ENCODE measurements at places on chromosomes 7 and 10. TPM values are rescaled to one million over a fixed set of nuclear protein-coding genes. Genes with fewer than 3 reads are reported as not detected.

Gene MACC1
- 7.1 TPM for total RNA-seq

Gene CTAGE8
- total RNA-seq: 0.79 TPM

Gene MACROH2A2
- total RNA-seq: 15.2 TPM

Gene SHTN1
- total RNA-seq: 14.9 TPM

Gene CCZ1B
- total RNA-seq: 147 TPM

- no peak for DNase-seq
These were observed 25.4 kb downstream of the TRDMT1 start for GRCh38 chr10:17176091-17176490.

DNA sequence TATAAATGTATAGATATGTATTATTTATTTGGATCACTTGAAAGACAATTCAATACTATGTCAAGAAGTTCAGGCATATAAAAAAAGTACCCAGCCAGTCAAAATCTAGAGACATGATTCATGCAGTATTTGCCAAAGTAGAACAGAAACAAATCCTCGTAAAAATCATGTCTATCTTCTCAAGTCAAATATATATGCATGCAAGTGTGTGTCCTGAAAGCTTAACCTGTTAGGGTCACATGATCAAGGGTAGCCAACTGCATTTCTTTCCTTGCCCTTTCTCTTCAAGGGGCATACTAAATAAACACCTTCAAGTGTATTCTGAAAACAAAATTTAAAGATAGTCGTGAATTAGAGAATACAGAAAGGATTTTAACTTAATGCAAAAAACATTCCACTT, 107.0 kb downstream of the HIBADH start:
- DNase-seq: no peak

GRCh38 chr7:34675749-34676374, 17.8 kb downstream of the NPSR1 start:
- DNase-seq: no peak

DNA sequence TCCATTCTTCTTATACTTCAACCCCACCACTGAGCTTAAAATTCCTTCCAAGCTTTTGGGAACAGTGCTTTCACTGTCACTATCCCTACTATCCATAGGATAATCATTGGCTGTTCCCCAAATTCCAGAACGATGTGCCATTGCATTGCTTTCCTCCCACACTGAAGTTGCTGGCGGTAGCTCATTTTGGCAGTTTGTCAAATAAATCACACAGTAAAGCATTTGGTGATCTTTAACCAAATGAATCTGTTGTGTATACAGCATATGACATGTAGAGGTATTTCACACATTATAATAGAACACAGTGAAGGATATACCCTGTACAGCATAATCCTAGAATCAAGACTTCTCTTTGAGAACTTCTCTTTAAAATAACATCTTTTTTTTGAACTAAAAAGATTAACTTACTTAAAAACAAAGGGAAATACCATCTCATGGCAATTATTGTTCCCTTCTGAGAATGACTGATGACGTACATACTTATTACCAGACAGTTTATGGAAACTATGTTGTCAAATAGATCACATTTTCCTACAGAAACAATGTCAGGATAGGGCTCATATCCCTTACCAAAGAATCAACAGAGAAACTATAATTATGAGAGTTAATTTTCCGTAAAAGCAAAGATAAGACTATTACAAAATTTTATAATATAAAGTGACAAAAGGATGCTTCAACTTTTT, 93.6 kb downstream of the CTNNA3 start:
- no peak for DNase-seq

DNA sequence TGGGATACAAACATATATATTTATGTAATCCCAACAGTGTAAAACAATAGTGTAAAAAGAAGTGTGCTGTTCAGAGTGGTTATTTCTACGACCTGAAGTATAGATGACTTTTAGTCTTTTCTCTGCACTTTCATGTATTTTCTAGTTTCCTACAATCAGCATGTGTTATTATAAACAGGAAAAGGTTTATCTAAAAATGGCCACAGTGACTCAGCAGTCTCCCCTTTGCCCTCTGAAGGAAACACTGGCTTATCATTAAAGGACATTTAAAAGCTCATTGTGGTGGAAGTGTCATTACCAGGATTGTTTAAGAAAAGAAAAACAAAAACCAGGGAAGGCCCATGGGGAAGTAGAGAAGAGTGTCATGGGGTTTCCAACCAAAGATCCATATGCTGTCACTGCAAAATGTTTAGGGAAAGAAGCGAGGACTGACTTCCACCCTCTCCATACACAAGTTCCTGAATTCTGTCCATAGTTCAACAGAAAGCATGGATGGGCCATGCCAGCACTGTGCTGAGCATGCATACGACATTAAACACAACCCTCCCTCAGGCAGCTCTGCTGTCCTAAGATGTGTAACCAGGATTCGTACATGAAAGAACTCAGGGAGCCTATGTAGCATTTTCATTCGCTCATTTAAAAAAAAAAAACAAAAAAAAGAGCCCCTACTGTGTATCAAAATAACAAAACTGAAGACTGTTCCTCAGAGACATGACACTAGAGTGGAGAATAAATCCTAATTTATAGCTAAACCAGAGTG, 10.2 kb downstream of the CYREN start:
- DNase-seq: no peak

- DNase-seq: no peak
These were observed 21.9 kb downstream of the PCBD1 start for GRCh38 chr10:70866424-70866823.
